CD4-positive, alpha-beta T cell (primary cell): ENCODE measurements at places on chromosomes 2 and 18.

- no peak for DNase-seq
Observed at GRCh38 chr18:37787452-37787851, 221.9 kb upstream of the CELF4 start.

DNA sequence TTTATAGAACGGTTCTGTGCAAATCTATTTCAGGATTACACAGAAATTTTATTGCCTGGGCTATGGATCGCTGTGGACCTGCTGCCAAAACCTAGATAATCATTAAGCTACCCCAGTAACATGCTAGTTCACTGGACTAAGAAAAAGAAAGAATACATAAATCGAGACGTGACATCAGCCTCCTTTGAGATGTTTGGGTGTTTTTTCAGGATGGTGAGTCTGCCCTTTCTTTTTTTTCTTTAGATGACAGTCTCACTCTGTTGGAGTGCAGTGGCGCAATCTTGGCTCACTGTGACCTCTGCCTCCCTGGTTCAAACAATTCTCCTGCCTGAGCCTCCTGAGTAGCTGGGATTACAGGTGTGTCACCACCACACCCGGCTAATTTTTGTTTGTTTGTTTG lies 52.0 kb downstream of the FHOD3 start:
- no peak for DNase-seq

GRCh38 chr2:172437419-172438341 lies 10.3 kb downstream of the ITGA6 start:
- no peak for DNase-seq

GRCh38 chr2:63981702-63982103 lies 37.5 kb downstream of the VPS54 start:
- no peak for DNase-seq

GRCh38 chr2:163182764-163183354 lies 344.3 kb upstream of the KCNH7 start:
- no peak for DNase-seq
